ENCODE measurements at places on chromosomes 6 and 20. TPM values are rescaled to one million over a fixed set of nuclear protein-coding genes. Genes with fewer than 3 reads are reported as not detected.

Gene SIRPD
- total RNA-seq, result 19.1 TPM

Gene DCDC2
- total RNA-seq, result 3.0 TPM

Gene C6orf15
- not detected for total RNA-seq

Gene SYNDIG1
- total RNA-seq, result 3.2 TPM

Gene OPN5
- total RNA-seq, result 7.3 TPM

Gene HTR1B
- total RNA-seq, result 2.5 TPM

DNA sequence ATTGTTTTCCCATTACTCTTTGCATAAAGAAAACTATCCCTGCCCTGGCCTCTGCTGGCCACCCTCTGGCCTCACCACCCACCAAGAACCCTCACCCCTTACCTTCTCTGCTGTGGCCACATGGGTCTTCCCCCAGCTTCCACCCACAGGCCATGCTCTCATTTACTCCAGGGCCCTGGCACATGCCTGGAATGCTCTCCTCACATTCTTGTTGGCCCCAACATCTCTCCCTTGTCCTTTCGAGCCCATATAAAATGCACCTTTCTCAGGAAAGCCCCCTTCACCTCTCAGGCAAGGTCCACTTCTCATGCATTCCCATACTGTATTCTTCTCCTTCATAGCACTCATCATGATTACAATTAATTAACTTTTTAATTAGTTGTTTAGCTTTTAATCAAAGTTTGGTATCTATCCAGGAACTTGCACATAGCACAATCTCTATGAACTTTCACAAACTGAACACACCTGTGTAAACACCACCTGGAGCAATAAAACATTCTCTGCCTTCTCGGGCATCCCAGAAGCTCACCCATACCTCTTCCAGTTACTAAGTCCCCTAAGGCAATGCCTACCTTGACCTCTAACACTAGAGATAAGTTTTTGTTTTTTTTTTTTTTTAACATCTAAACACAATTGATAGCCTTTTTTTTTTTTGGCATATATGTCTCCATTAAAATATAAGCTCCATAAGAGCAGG is 617.2 kb downstream of the PTPRT start:
- H3K4me1 ChIP-seq, result no peaks in the 10 kb centered on the region
- H3K36me3 ChIP-seq, result no peaks in the 10 kb centered on the region
- no peak for DNase-seq

GRCh38 chr6:217048-217659 is 75.1 kb upstream of the DUSP22 start:
- no peak overlapping the region for H3K4me3 ChIP-seq
- no peaks in the 10 kb centered on the region for H3K4me1 ChIP-seq
- H3K27me3 ChIP-seq, result no peaks in the 10 kb centered on the region
- no peaks in the 10 kb centered on the region for H3K36me3 ChIP-seq
- DNase-seq, result peak; percentile 24

GRCh38 chr6:135196739-135197510 is 15.8 kb downstream of the MYB start:
- H3K27ac ChIP-seq, result no peak overlapping the region
- H3K27me3 ChIP-seq, result no peaks in the 10 kb centered on the region
- DNase-seq, result no peak
- H3K4me1 ChIP-seq, result no peaks in the 10 kb centered on the region
- no peak overlapping the region for H3K4me3 ChIP-seq

DNA sequence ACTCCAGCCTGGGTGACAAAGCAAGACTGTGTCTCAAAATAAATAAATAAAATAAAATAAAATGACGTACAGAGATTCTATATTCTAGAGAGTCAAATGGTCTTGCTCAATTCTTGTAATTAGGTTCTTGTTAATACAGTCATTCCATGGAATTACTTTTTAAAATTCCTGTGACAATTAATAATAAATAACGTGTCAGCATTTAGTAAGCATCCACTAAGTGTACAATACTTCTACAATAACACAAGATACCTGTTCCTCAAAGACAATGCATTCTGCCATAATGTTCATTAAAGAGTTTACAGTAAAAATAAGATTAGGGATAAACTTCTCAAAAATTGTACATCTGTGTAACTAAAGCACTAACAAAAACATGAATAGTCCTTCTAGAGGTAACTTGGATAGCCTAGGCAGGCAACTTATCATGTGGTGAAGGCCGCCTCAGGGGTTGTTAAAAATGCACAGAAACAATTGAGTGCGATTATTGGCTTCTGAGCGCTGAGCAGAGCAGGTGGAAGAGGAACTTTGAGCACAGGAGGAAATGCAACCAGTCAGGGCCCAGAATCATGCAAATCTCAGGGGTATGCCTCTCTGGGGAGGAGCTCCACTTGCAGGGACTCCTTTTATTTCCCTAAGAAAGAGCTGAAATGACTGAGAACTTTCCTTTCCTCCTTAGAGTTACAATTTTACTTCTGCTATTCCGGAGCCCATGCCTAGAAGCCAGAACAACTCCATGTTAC is 37.1 kb downstream of the QRSL1 start:
- no peaks in the 10 kb centered on the region for H3K4me1 ChIP-seq
- no peaks in the 10 kb centered on the region for H3K36me3 ChIP-seq
- DNase-seq, result no peak
- H3K4me3 ChIP-seq, result no peak overlapping the region
- no peaks in the 10 kb centered on the region for H3K27me3 ChIP-seq

DNA sequence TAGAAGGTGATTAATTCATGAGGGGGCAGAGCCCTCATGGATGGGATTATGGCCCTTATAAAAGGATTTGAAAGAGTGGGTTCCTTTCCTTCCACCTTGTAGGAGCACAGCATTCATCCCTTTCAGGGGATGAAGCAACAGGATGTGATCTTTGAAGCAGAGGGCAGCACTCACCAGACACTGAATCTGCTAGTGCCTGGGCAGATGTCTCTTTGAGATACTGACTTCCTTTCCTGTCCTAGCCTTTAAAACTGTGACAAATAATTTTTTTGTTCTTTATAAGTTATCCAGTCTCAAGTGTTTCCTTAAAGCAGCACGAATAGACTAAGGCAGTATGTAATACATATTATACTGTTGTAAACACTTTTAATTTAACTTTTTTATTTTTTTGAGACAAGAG is 538.6 kb upstream of the RNF217 start:
- no peaks in the 10 kb centered on the region for H3K4me1 ChIP-seq
- no peaks in the 10 kb centered on the region for H3K36me3 ChIP-seq
- no peaks in the 10 kb centered on the region for H3K27me3 ChIP-seq
- H3K4me3 ChIP-seq, result no peak overlapping the region

GRCh38 chr6:116244284-116244683 is 9.6 kb downstream of the TSPYL4 start:
- no peak overlapping the region for H3K27ac ChIP-seq
- H3K36me3 ChIP-seq, result no peaks in the 10 kb centered on the region
- no peaks in the 10 kb centered on the region for H3K4me1 ChIP-seq
- DNase-seq, result no peak
- H3K27me3 ChIP-seq, result no peaks in the 10 kb centered on the region

DNA sequence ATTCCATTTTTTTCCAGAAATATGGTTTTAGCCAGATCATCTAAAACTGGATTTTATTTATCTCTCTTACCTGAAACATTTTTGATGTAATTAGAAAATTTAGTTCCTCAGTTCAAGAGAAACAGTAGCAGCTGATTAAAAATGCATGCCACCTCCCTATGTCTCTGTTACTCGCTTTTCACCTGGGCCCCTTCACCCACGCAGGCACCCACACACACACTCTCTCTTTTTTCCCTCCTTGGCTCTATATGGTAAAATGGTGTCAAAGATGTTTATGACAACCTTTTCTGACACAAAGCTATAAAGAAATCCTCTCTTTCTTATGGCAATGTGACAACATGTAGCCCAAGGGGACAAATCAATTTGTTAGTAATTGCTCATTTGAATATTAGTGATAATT is 5.8 kb upstream of the SGK1 start:
- no peaks in the 10 kb centered on the region for H3K36me3 ChIP-seq
- no peak overlapping the region for H3K4me3 ChIP-seq
- H3K27ac ChIP-seq, result no peak overlapping the region
- no peaks in the 10 kb centered on the region for H3K4me1 ChIP-seq
- no peak for DNase-seq
- no peaks in the 10 kb centered on the region for H3K27me3 ChIP-seq

GRCh38 chr6:112906726-112907125 is 559.6 kb downstream of the RFPL4B start:
- no peaks in the 10 kb centered on the region for H3K27me3 ChIP-seq
- no peak overlapping the region for H3K27ac ChIP-seq
- no peaks in the 10 kb centered on the region for H3K4me1 ChIP-seq
- H3K36me3 ChIP-seq, result no peaks in the 10 kb centered on the region

- no peaks in the 10 kb centered on the region for H3K4me1 ChIP-seq
- H3K4me3 ChIP-seq, result no peak overlapping the region
- no peaks in the 10 kb centered on the region for H3K27me3 ChIP-seq
- no peak overlapping the region for H3K27ac ChIP-seq
- no peaks in the 10 kb centered on the region for H3K36me3 ChIP-seq
Measured at GRCh38 chr6:51398064-51398705, 579.5 kb downstream of the TFAP2B start.

DNA sequence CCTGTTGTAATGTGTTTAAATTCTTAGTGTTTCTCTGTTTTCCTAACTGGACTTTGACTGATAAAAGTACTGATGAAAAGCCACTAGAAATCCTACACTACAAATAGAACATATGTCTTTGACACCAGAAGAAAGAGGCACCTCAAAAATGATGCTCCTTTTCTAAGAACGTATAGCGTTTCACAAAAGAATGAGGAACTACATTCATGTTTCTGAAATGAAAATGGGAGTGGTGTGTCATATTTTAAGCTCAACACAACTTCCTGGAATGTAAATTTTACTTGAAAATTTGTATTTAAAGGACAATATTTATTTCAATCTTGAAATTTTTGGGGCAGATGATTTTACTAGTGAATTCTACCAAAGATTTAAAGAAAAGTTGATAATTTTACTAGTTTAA is 35.3 kb downstream of the KIAA0408 start:
- no peak overlapping the region for H3K4me3 ChIP-seq
- no peak overlapping the region for H3K27ac ChIP-seq
- DNase-seq, result no peak

- no peaks in the 10 kb centered on the region for H3K27me3 ChIP-seq
- no peak overlapping the region for H3K4me3 ChIP-seq
- H3K4me1 ChIP-seq, result no peaks in the 10 kb centered on the region
- no peaks in the 10 kb centered on the region for H3K36me3 ChIP-seq
- DNase-seq, result no peak
- no peak overlapping the region for H3K27ac ChIP-seq
Measured at GRCh38 chr6:105113422-105113821, 66.4 kb downstream of the POPDC3 start.

Measured in testis (tissue), 5 donors.